Keratinocyte (primary cell): ENCODE measurements at places on chromosomes 5 and 9.

DNA sequence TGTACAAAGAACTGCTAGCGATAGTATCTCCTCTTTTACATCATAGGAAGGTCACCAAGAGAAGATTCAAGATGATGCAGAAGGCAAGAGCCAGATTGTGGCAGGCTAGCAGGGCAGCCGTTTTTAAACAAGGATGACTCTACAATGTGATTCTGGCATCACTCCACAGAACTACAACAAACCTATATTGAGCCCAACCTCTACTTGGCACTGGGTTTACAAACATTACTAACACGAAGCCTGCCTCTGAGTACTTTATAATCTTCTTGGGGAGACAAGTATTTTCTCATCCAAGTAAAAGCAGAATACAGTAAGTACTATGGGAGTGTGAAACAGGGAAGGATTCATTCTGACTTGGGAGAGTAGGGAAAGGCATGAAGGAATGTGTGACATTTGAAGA is 448.6 kb downstream of the ZNF608 start:
- no peak overlapping the region for H3K27ac ChIP-seq
- no peaks in the 10 kb centered on the region for H3K27me3 ChIP-seq
- no peak for DNase-seq

DNA sequence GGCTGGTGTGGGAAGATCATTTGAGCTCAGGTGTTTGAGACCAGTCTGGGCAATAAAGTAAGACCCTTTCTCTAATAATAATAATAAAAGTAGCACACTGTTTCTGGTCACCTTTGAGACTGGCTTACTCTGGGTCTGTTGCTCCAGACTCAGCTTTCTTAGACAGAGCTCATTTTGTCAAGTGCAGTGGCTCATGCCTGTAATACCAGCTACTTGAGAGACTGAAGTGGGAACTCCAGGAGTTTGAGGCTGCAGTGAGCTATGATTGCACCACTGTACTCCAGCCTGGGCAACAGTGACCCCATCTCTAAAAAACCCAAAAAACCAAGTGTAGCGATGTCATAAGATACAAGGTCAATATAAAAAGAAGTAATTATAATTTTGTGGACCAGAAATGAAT is 36.4 kb upstream of the RNU6ATAC start:
- H3K27me3 ChIP-seq, result peaks cover 6% of the 10 kb centered on the region
- no peaks in the 10 kb centered on the region for H3K36me3 ChIP-seq
- DNase-seq, result no peak
- H3K4me3 ChIP-seq, result no peak overlapping the region

DNA sequence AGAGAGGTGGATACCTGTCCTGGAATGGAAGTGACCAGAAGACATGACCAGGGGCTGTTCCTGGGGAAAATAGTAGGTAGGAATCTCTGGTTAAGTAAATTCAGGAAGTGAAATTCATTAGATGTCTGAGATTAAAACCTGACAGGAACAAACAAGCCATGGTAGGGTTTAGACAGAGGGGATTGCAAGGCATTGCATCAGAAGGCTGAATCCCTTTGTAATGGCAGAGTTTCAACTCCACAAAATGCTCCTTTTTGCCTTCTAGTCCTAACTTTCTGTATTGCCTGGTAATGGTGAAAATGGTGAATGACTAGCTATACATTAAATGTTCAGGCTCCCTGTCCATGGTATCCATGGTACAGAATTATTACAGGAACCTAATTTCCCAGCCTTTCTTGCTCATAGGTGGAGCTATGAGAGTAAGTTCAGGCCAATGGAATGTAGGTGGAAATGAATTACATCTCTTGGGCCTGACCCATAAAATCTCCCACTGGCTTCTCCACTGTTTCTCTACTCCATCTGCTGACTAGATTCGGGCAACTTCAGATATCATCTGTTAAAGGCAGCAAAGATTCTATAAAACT is 113.4 kb upstream of the CNTLN start:
- peaks cover 16% of the 10 kb centered on the region for H3K4me1 ChIP-seq
- no peak for DNase-seq
- no peak overlapping the region for H3K27ac ChIP-seq
- no peaks in the 10 kb centered on the region for H3K27me3 ChIP-seq

DNA sequence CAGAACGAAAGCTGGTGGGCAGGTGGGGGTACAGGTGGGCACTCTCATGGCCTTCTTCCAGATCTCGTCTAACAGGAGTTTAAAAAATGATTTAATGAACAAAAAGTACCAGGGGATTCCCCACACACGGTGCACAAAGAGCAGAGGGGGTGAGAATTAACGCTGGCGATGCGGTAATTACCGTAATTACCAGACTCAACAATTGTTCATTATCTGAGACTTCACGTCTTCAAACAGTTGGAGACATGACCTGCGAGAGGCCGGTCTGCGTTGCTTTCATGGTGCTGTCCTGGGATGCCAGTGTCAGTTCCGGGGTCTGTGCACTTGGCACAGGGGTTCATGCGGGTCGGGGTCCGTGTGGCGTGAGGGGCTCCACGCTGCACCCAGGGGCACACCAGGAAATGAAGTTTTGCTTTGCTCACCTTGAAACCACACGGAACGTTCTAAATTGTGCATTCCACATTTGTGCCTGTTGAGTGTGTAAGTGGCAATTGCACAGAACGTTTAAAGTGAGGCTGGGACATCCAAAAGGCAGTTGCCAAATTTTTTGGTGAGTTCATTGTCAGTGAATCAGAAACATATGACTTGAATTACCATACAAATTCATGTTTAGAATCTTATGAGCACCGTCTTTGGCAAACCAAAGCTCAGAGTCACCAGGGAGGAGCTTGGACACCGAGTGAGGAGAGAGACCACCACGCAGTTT is 256.4 kb upstream of the IRX1 start:
- no peak for DNase-seq
- H3K27ac ChIP-seq, result no peak overlapping the region
- H3K4me1 ChIP-seq, result peaks cover 7% of the 10 kb centered on the region
- H3K36me3 ChIP-seq, result no peaks in the 10 kb centered on the region

GRCh38 chr9:116370556-116370955 is 217.0 kb downstream of the PAPPA start:
- H3K36me3 ChIP-seq, result no peaks in the 10 kb centered on the region
- DNase-seq, result no peak
- H3K27me3 ChIP-seq, result no peaks in the 10 kb centered on the region
